ENCODE measurements at places on chromosomes 5 and 9. TPM values are rescaled to one million over a fixed set of nuclear protein-coding genes. Genes with fewer than 3 reads are reported as not detected.

- DNase-seq = no peak
Observed at GRCh38 chr5:74140409-74140808, 500.1 kb downstream of the ENC1 start.

The MEGF9 gene
- total RNA-seq = 20.4 TPM

The OR13C2 gene
- total RNA-seq = not detected

DNA sequence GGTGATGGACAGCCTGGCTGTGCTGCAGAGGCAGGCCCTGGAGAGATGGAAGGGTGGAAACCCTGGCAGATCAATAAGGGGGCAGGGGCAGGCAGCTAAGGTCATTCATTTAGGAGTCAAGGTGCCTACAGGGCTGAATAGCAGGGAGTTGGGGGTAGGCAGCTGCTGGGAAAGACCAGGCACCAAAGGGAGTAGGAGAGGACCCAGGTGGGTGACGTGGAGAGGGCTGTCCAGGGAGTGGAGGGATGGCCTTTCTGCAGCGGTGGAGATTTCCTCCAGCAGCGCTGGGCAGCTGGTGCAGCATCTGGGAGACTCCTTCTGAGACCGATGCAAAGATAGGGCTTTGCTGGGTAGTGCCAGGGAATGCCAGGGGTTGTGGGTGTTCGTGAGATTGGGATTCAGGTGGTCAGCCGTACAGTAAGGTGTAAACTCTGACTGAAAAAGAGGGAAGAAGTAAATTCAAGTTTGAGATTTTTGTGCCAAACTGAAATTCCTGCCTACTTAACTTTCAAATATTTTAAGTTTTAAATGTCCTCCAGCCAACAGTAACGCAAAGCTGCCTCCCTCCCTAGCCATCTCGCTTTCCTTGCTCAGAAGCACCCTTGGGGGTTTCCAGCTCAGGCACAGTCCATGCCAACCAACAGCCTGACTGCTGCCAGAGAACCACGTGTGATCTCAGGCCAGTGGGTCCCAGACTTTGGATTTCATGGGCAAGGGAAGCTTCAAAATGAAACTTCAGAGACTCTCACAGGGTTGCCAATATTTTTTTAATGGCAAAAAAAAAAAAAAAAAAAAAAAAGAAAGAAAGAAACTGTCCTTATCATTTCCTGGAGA lies 18.6 kb upstream of the ANGPTL2 start:
- DNase-seq = no peak

The RFK gene
- 40.3 TPM for total RNA-seq

The INSL6 gene
- 0.47 TPM for total RNA-seq

The AQP7 gene
- total RNA-seq = 11.9 TPM

The ACOT12 gene
- total RNA-seq = not detected

The DMRT1 gene
- not detected for total RNA-seq

DNA sequence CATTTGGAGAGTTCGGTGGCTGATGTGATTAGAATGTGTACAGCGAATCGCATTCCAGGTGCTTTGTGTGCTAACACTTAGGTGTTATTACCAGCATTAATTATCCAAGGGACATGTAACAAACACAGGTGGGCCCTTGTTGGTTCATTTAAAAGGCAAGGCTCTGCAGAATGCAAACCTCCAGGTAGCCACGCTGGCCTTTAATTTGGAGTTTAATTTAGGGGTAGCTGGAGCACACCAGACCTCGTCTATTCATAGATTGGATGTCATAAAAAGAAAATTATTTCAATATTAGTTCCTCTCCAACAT lies 191.1 kb downstream of the MAT2B start:
- DNase-seq = no peak

DNA sequence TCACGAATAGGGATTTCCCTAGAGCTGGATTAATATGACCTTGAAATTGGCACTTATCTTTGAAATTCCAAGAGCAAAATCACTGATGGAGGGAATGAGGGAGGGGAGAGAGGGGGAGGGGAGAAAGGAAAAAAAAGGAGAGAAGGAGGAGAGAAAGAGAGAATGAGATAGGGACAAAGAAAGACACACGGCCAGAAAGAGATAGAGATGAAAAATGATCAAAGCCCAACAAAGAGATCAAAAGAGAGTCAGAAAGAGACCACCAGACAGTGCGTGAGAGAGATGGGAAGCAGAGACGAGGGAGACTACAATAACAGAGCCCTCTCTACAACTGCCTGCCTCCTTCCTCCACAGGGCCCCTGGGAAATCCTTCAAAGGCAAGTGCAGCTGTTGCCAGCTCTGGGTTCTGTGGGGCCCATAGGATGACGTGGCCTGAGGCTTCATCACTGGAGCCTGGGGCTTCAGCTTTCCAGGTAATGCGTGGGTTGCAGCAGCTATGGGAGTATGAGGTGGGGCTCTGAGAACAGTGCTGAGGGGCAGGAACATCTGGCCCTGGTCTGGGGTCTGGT lies 58.3 kb upstream of the SHB start:
- DNase-seq = no peak

GRCh38 chr9:84361645-84362044 lies 21.1 kb upstream of the SLC28A3 start:
- no peak for DNase-seq

GRCh38 chr9:137482094-137482781 lies 23.1 kb upstream of the NSMF start:
- DNase-seq = no peak

GRCh38 chr5:146745931-146746577 lies 132.5 kb downstream of the PPP2R2B start:
- DNase-seq = no peak

GRCh38 chr5:96141749-96142148 lies 180.1 kb upstream of the ELL2 start:
- DNase-seq = no peak
